PC-3 (cell line): ENCODE measurements at places on chromosomes 6 and 20. TPM values are rescaled to one million over a fixed set of nuclear protein-coding genes. Genes with fewer than 3 reads are reported as not detected.

DNA sequence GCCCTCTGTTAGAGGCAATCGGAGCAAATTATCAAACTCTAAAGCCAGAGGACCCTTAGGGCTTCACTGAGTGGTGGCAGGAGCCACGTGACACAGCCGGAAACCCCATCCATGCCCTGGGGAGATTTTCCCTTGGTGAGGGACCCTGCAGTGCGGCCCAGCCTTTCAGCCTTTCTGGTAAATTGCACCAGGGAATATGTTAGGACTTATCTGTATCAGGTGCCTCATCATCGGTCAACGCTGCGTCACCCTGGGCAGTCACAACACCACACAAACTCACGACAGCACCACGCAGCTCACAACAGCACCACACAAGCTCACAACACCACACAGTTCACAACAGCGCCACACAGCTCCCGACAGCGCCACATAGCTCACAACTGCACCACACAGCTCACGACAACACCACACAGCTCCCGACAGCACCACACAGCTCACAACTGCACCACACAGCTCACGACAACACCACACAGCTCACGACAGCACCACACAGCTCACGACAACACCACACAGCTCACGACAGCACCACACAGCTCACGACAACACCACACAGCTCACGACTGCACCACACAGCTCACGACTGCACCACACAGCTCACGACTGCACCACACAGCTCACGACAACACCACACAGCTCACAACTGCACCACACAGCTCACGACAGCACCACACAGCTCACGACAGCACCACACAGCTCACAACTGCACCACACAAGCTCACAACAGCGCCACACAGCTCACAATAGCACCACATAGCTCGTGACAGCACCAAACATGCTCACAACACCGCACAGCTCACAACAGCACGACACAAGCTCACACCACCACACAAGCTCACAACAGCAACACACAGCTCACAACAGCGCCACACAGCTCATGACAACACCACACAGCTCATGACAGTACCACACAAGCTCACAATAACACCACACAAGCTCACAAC is 199.0 kb downstream of the DLL1 start:
- H3K27me3 ChIP-seq: no peaks in the 10 kb centered on the region
- no peaks in the 10 kb centered on the region for H3K36me3 ChIP-seq
- no peak overlapping the region for H3K27ac ChIP-seq
- no peak overlapping the region for H3K4me3 ChIP-seq
- H3K4me1 ChIP-seq: no peaks in the 10 kb centered on the region

- DNase-seq: no peak
- no peaks in the 10 kb centered on the region for H3K27me3 ChIP-seq
- no peak overlapping the region for H3K4me3 ChIP-seq
- peaks cover 14% of the 10 kb centered on the region for H3K4me1 ChIP-seq
- H3K27ac ChIP-seq: no peak overlapping the region
These were observed 46.7 kb downstream of the KCNK5 start for GRCh38 chr6:39182604-39183003.

- H3K4me1 ChIP-seq: peaks cover 22% of the 10 kb centered on the region
- H3K4me3 ChIP-seq: no peak overlapping the region
- H3K27ac ChIP-seq: peak overlapping the region; percentile 40
- no peaks in the 10 kb centered on the region for H3K27me3 ChIP-seq
- DNase-seq: peak; percentile 76
These were observed 38.5 kb upstream of the CAP2 start for GRCh38 chr6:17354700-17355403.

DNA sequence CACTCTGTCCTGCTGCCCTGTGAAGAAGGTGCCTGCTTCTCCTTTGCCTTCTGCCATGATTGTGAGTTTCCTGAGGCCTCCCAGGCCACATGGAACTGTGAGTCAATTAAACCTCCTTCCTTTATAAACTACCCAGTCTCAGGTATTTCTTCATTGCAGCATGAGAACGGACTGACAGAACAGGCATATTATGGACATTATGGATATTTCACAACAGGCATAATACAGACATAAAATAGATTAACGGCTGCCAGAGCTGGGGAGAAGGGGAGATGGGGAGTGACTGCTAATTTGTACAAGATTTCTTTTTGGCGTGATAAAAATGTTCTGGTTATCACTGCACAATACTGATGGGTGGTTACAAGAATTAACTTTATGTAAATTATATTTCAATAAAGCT is 29.4 kb downstream of the TRPC4AP start:
- no peak for DNase-seq
- H3K4me3 ChIP-seq: no peak overlapping the region
- peaks cover 7% of the 10 kb centered on the region; the same call in 1 of the 2 replicates for H3K4me1 ChIP-seq
- no peaks in the 10 kb centered on the region for H3K27me3 ChIP-seq
- H3K27ac ChIP-seq: no peak overlapping the region

GRCh38 chr6:138310821-138311220 is 66.9 kb upstream of the SMIM28 start:
- no peaks in the 10 kb centered on the region for H3K27me3 ChIP-seq
- no peak overlapping the region for H3K4me3 ChIP-seq
- no peak for DNase-seq
- H3K36me3 ChIP-seq: no peaks in the 10 kb centered on the region
- H3K4me1 ChIP-seq: no peaks in the 10 kb centered on the region

- H3K27ac ChIP-seq: no peak overlapping the region
- H3K4me3 ChIP-seq: no peak overlapping the region
- H3K36me3 ChIP-seq: no peaks in the 10 kb centered on the region
- H3K27me3 ChIP-seq: no peaks in the 10 kb centered on the region
- H3K4me1 ChIP-seq: no peaks in the 10 kb centered on the region
- no peak for DNase-seq
These were observed 37.2 kb upstream of the RNF24 start for GRCh38 chr20:4052554-4052953.

- peaks cover 69% of the 10 kb centered on the region for H3K36me3 ChIP-seq
- H3K4me1 ChIP-seq: no peaks in the 10 kb centered on the region
- no peak overlapping the region for H3K4me3 ChIP-seq
- DNase-seq: no peak
These were observed 21.8 kb upstream of the LRRN4 start for GRCh38 chr20:6075428-6076219.

DNA sequence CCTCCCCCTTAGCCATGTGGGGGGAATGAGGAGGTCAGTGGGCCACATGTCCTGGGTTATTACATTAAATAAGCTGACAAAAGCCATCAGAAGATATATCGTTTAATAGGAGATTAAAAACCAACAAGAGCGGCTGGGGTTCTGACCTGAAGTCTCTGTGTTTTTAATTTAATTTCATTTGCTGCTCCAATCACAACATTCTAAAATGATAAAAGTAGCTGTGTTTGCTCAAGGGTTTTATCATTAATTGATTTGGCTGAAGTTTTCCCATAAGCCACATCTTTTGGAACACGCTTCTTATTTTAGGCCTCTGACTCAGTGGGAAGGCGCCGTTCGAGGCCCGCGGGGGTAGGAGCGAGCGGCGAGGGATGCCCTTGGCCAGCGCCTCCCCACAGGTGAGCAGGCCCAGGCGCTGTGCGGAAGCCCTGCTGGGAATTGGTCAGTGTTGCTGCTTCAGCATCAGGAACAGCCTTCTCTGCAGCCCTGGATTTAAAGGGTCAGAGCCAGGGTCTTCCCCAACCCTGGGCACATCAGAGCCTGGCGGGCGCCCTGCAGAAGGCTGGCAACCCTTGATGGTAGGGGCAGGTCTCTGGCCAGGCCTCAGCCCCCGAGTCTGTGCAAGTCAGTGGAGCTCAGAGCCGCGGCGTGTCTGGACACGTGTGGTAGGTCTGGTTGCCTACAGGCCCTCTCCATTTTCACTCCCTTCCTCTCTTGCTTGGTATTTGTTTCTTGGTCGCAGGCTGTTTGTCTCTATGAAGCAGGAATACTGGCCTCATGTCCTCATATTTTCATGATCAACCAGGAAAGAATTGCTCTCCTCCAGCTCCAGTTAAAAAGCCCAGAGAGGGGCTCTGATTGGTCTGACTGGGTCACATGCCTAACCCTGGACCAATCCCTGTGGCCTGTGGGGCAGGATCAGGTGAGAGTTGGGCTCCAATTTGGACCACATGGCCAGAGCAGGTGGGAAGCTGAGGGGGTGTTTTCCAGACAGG is 30.9 kb upstream of the MLN start:
- H3K36me3 ChIP-seq: no peaks in the 10 kb centered on the region
- no peak for DNase-seq
- no peak overlapping the region for H3K4me3 ChIP-seq
- H3K27ac ChIP-seq: no peak overlapping the region
- H3K27me3 ChIP-seq: peaks cover 12% of the 10 kb centered on the region; the same call in 1 of the 2 replicates

DNA sequence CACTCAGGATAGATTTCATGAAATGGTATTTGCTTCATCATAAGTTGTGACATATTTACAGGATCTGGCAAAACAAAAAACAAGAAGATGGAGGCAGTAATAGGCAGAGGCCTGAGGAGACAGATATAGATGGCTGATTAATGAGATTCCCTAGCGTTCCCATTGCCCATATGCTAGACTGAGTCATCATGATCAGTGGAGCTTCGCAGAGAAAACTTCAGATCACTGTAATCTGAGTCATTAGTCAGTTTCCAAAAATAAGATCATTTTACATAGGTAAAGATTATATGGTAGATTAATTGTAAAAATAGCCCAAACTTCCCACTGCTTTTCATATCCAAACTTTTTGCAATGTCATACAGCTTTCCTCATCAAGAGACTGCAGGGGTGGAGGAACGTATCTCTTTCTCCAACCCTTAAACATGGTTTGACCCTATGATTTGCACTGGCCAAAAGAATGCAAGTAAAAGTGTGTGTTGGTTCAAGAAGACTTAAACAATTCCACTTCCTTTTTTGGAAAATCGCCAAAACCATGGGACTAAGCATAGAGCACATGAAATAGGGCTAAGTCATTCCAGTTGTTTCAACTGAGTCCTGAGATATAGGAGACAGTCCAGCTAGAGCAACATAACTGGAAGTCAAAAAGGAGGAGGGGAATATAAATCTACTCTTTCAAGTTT is 626.0 kb downstream of the RNF144B start:
- no peaks in the 10 kb centered on the region for H3K36me3 ChIP-seq
- H3K27me3 ChIP-seq: no peaks in the 10 kb centered on the region
- peak; percentile 58 for DNase-seq
- H3K27ac ChIP-seq: no peak overlapping the region
- peaks cover 10% of the 10 kb centered on the region; the same call in 1 of the 2 replicates for H3K4me1 ChIP-seq

- no peak overlapping the region for H3K27ac ChIP-seq
- no peak for DNase-seq
- no peaks in the 10 kb centered on the region for H3K36me3 ChIP-seq
- H3K27me3 ChIP-seq: no peaks in the 10 kb centered on the region
- no peaks in the 10 kb centered on the region for H3K4me1 ChIP-seq
- H3K4me3 ChIP-seq: no peak overlapping the region
These were observed 747.8 kb downstream of the MAFB start for GRCh38 chr20:39941245-39941644.

DNA sequence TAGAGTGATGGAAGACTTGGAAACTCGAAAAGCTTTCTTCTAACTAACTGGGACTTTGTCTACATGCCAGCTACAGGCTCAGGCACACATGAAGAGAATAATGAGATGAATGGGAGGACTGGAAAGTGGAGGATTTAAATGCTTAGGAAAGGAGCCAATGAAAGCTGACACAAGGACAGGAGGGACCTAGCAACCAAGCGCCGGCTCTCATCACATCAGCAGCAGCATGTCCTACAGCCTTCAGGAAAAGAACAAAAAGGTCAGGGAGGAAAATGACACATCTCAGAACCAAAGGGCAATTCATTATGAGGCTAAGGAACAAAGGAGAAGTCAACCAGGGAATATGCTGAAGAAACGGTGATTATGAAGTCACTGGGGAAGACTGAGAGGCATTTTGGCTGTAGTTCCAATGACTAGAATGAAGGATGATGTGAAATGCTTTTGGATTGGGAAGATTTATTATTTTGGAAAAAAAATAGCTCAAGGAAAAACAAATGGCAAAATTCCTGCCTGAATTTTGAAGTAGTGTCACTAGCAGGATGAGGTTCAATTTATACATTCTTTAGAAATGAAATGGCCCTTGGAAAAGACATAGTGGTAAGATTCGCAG is 5.7 kb downstream of the BACH2 start:
- DNase-seq: no peak
- H3K4me1 ChIP-seq: peaks cover 17% of the 10 kb centered on the region
- no peaks in the 10 kb centered on the region for H3K36me3 ChIP-seq
- no peak overlapping the region for H3K4me3 ChIP-seq
- H3K27me3 ChIP-seq: no peaks in the 10 kb centered on the region

DNA sequence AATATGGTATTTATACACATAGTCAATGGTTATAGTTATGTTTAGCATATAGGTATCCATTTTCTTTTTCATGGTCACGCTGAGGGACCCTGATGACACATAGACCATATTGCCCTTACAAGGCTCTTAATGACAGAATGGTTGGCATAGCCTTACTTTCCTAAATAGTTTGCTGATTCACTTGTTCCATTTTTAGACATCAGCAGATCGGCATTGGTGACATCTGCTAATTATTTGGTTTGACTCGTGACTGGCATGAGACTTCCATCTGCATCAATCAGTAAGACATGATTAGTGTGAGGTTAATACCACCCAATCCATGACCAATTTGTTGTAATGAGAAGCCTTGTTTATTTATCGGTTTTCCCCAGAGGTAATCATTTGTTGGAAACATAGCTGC is 309.7 kb downstream of the ALDH8A1 start:
- DNase-seq: no peak
- peaks cover 18% of the 10 kb centered on the region for H3K4me1 ChIP-seq

GRCh38 chr20:56606174-56606945 is 22.7 kb upstream of the TFAP2C start:
- peak; percentile 99 for DNase-seq
- peaks cover 40% of the 10 kb centered on the region for H3K4me1 ChIP-seq
- peak overlapping the region; percentile 34; the same call in 1 of the 2 replicates for H3K4me3 ChIP-seq
- H3K36me3 ChIP-seq: no peaks in the 10 kb centered on the region
- peak overlapping the region; percentile 87 for H3K27ac ChIP-seq

DNA sequence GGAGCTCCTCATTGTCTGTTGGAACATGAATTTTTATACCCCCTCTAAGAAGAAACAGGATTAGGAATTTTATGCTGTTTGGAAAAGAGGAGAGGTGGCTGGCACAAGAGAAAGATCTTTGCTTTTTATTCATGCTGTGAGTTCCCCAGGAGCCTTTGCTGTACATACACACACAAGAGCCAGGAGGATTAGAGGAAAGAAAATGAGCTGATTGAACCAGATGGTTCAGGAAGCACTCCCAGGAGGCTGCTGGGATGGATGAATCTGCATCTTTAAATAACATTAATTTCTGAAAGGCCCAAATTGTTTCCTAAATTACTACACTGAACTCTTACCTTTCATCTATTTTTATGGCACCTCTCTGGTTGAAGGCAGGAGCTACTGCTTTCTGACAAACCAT is 20.1 kb upstream of the TCP11 start:
- H3K4me1 ChIP-seq: peaks cover 17% of the 10 kb centered on the region
- no peak overlapping the region for H3K27ac ChIP-seq
- H3K36me3 ChIP-seq: no peaks in the 10 kb centered on the region

GRCh38 chr20:23313271-23313670 is 37.3 kb upstream of the NXT1 start:
- no peak overlapping the region for H3K27ac ChIP-seq
- H3K36me3 ChIP-seq: no peaks in the 10 kb centered on the region
- H3K4me3 ChIP-seq: no peak overlapping the region
- peaks cover 65% of the 10 kb centered on the region for H3K27me3 ChIP-seq
- DNase-seq: no peak

The KCNQ2 gene
- total RNA-seq: not detected in 2 replicates

The VGLL2 gene
- total RNA-seq: not detected in 2 replicates

The SDCBP2 gene
- total RNA-seq: 14.4 and 25.5 TPM in 2 replicates

The C20orf141 gene
- not detected in 2 replicates for total RNA-seq

The RHAG gene
- not detected in 2 replicates for total RNA-seq
